ENCODE measurements at places on chromosomes 16 and 17.

- DNase-seq: no peak
These were observed 186.7 kb downstream of the RPTOR start for GRCh38 chr17:80731323-80731722.

GRCh38 chr17:79612468-79613194 is 1.8 kb upstream of the RBFOX3 start:
- DNase-seq: peak; percentile 29

DNA sequence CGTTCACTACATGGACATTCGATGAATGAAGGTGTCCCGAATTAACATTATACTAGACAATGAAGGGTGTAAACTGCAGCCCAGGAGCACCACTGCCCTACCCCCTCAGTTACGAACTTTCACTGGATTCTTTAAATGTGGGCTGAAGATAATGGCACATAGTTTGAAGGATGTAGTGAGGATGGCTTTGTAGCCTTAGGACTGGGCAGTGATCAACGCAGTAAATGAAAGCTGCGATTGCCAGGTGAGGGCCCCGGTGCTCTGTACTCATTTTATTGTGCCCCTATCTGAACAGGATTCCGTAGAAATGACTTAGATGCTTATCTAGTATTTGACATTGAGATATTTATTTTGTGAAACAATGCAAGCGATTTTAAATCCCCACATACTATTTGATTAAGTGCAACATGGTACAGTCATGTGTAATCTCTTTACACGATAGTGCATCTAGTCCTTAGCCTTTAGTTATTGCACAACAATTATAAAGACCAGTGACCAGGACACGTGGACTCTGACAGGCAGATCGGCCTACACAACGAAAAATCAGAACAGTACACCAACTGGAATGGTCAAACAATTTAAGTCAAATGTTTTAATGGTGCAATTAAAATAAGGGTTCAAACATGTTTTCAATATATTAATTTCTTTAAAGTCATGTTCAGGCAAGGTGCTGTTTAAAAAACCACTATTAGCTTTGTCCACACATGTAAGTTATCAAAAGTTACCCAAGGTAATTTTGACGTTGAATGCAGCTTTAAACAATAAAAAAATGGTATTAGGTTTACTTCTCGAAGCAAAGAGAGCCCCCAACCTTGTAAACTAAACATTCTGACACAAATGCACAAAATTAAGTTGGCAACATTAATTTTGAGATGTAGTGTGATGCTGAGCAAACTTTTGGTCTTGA is 17.4 kb upstream of the ERN1 start:
- DNase-seq: peak; percentile 47

- peak; percentile 79 for DNase-seq
These were observed 118.5 kb downstream of the C16orf78 start for GRCh38 chr16:49491771-49492761.

DNA sequence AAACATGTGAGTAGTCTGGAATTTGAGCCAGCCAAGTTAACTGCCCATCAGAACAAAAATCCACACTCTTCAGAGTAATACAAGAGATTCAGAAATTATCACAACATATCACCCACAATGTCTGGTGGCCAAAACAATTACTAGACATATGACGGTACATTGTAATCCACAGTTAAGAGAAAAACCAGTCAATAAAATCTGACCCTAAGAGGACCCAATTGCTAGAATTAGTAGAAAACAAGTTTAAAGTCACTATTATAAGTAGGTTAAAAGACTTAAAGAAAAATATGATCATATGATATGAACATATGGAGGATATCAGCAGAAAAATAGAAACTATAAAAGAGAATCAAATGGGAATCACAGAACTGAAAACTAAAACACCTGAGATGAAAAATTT is 15.8 kb downstream of the CMTR2 start:
- DNase-seq: no peak

- DNase-seq: peak; percentile 57
These were observed 25.3 kb upstream of the KSR1 start for GRCh38 chr17:27430882-27431491.

DNA sequence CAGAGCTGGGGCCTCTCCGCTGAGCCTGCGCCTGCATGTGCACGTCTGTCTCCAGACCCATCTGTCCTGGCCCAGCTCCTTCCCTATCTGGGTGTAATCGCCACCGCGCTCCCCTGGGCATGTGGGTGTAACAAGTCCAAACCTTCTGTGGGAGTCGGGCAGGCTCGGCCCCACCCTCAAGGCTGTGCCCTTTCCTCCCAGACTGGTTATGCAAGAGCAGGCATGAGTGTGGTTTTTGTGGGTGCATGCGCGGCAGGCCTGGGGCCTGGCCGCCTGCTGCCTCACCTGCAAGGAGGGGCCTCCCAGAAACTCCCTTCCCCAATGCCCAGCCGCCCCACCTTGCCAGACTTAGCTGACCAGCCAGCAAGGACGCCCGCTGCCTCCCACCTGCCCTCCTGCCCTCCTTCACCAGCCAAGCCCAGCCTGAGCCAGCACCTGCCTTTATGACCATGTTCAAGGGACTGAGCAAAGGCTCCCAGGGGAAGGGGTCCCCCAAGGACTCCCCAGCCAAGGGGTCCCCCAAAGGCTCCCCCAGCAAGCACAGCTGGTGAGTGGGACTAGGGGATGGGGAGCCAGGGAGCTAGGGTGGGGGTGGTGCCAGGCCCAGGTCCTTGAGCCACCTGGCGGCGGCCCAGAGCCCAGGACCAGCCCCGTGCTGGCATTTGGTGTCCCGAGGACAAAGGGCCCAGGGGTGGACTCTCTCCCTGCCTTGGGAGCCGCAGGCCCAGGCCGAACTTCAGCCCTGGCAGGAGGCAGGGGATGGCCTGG is at the start of gene EVPLL:
TSS of gene EVPLL (plus strand) at position 342 of the 768 bp plus-strand sequence. CDS start 3,160 bp downstream, outside the sequence.
- DNase-seq: no peak

GRCh38 chr17:61456061-61456681 is 3.9 kb downstream of the TBX4 start:
- DNase-seq: peak; percentile 6

GRCh38 chr16:67329901-67330300 is 3.3 kb downstream of the LRRC36 start:
- no peak for DNase-seq

DNA sequence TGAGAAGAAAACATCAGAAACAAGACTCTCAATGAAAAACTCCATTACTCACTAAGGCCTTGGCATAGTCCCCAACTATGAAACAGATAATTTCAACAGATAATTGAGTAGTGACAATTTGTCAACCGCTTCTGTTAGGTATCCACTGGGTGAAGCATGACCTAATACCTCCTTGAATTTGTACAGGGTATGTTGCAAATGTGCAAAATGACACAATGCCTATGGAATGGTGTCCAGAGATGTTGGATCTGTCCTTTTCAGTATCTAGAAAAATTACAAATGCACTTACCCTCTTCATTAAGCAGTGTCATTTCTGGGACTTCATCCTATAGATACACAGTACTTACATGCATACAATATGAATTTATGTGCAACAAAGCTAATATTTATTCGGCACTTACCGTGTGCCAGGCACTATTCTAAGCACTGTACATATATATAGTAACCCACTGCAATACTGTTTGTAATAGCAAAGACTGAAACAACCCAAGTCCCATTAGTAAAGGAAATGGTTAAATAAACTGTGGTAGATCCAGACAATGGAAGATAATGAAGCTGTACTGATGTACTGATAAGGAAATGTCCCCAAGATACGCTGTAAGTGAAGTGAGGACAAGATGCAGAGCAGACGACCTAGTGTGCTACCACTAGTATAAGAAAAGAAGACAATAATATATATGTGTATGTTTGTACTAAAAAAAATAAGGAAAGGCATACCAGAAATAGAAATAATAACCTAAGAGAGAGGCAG is 21.4 kb upstream of the SLC6A4 start:
- no peak for DNase-seq

- no peak for DNase-seq
These were observed 23.8 kb downstream of the NLRP1 start for GRCh38 chr17:5560361-5560988.

GRCh38 chr17:13525876-13526275 is 75.9 kb downstream of the HS3ST3A1 start:
- DNase-seq: no peak

- no peak for DNase-seq
These were observed 349.5 kb downstream of the NPIPA8 start for GRCh38 chr16:17986991-17987390.

GRCh38 chr17:55134486-55135157 is 130.1 kb upstream of the HLF start:
- DNase-seq: no peak

GRCh38 chr16:55964923-55965475 is 89.8 kb upstream of the CES5A start:
- DNase-seq: no peak

DNA sequence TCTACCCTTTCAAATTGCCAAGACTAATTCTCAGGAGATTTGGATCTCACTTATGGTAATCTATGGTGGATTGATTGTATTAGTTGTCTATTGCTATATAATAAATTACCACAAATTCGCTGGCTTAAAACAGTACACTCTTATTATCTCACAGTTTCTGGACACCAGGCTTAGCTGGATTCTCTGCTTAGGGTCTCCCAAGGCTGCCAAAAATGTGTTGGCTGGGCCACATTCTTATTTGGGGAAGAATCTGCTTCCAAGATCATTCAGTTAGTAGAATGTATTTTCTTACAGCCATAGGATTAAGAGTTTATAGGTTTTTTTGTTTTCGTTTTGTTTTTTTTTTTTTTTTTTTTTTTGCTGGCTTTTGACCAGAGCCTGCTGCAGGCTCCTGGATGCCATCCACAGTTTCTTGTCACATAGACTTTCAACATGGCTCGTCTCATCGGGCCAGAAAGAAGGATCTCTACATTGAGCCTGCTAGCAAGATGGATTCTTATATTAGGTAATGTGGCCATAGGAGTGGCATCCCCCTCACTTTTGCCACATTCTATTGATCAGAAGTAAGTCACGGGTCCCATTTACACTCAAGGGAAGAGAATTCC is 415.3 kb downstream of the KIF2B start:
- DNase-seq: no peak

- no peak for DNase-seq
These were observed 4.4 kb downstream of the CACNA1G start for GRCh38 chr17:50564916-50565315.

GRCh38 chr17:66630379-66630778 is 204.5 kb upstream of the CACNG5 start:
- DNase-seq: no peak

GRCh38 chr17:30352240-30352814 is 18.5 kb upstream of the TMIGD1 start:
- DNase-seq: no peak

- no peak for DNase-seq
These were observed 70.8 kb downstream of the MMD start for GRCh38 chr17:55350825-55351205.

DNA sequence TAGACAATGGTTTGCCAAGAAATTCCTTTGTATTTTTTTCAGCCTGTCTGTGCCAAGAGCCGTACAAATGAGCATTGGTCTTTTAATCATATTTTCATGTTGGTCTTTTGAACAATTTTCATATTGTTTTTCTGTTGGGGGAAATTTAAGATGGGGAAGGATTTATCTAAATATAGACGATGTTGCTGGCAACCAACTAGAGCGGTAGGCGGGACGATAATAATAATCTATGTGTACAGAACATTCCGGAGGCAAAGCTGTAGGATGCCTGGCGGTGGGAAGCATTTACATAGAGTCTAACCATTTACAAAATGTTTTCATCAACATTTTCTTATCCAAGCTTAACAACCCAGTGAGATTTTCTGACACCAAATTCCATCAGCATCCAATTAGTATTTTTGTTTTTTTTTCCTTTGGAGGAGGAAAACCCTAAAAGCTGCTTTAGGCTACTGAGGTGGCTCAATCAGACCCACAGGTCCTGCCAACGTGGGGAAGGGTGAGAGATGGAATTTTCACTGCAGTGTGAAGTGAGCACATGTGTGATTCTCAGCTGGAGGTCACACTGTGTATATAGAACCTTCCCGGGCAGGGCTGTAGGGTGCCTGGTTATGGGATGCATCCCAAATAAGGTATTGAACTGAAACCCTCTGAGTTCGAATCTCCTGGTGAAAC is 11.7 kb upstream of the SEC14L1 start:
- DNase-seq: no peak

- no peak for DNase-seq
These were observed 22.6 kb upstream of the PMP22 start for GRCh38 chr17:15287538-15288267.

DNA sequence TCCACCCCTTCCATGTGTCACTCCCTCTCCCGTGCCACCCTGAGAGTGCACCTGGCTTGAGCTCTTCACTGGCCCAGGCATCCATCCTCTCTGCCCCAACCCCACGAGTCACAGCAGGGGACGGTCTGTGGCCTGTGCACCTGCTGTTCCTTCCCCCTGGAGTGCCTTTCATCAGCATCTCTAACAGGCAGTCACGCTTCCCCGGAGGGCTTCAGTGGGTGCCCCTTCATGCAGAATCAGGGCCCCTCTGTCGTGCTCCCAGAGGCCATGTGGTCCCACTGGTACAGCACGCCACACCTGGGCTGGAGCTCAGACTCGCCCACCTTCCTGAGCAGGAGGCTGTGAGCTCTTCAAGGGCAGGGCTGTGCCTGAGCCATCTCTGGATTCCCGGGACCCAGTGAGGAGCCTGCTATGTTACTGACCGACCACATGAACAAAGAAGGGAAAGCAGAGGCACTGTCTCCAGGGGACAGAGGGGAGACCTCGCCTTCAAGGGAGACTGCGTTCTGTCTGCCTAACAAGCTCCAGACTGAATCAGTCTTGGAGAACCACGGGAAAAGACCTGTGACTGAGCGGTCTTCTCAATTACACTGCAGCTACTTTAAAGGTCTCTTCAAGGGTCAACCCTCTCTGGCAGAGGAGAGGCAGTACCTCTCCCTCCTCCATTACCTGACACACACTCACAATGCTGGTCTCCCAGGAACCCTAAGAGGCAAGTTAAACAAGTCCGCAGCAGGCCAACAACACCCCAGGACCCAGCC is 78.8 kb upstream of the DOC2B start:
- peak; percentile 12 for DNase-seq

- no peak for DNase-seq
These were observed 3.0 kb downstream of the KAT2A start for GRCh38 chr17:42118126-42118510.

DNA sequence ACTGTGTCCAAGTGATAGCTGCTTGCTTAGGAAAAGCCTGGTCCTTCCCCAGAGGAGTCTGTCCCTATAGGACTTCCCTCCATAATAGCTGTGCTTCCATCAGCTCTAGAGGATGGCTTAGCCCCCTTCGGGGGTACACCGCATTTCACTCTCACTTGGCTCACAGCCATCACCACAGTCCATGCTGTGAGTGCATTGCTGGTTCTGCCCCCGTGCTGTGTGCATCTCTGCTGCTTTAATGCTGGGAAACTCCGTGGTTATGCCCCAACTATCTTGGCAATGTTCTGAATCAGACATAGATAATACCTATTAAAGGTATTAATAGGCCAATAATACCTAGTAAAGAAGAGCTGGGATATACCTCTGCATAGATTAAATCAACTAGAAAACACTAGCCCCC is 58.3 kb downstream of the SIAH1 start:
- no peak for DNase-seq

GRCh38 chr16:81696961-81697615 is 82.0 kb upstream of the PLCG2 start:
- DNase-seq: peak; percentile 63

DNA sequence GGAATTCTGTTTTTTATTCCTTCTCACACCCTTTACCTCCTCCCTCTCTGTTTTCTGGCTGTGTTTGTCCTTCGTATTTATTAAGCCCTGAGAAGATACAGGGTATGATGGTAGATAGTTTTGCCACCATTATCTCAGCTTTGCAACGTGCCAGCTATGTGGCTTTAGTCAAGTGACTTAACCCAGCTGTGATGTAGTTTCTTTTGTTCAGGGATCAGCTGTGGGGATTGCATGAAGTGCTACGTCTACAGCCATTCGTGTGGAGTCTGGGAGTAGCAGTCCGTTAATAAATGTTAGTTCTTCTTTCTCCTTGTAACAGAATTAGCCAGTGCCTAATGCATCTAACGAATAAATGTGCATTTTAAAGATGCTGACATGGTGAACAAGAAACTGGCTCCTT is 128.4 kb downstream of the HAPSTR1 start:
- DNase-seq: no peak
